KBM-7 (cell line): ENCODE measurements at places on chromosomes 13 and 19.

- DNase-seq, result no peak
These were observed 24.2 kb upstream of the COG6 start for GRCh38 chr13:39631307-39631706.

DNA sequence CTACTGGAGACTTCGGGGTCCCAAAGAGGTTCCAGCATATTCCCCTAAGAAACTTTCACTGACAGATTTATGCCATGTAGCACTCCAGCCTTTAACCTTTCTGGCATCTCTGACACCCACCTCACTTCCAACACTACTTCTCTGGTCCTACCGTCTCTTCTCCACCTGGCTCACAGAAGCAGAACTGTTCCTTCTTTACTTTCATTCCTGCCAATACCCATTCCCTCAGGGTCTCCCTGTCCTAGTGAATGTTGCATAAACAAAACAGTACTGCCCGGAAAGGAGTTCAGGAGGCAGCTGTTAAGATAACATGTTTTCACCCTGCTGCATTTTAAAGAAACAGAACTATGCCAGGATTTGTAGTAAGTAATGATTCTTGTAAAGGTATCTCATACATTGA, 136.0 kb upstream of the MIR17HG start:
- no peak for DNase-seq

DNA sequence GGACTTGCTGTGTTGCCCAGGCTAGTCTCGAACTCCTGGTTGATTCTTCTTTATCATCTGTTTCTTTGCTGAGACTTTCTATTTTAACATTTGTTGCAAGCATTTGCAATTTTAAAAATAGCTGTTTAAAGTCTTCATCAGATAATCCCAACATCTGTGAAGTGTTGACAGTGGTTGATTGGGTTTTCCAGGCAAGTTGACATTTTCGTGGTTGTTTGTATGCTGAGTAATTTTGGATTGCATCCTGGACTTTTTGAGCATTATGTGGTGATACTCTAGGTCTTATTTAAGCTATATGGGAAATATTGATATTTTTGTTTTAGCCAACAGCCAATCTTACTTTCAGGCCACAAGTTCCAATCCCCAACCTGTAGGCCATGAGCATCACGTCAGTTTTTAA, 25.1 kb downstream of the AP1M1 start:
- DNase-seq, result no peak

DNA sequence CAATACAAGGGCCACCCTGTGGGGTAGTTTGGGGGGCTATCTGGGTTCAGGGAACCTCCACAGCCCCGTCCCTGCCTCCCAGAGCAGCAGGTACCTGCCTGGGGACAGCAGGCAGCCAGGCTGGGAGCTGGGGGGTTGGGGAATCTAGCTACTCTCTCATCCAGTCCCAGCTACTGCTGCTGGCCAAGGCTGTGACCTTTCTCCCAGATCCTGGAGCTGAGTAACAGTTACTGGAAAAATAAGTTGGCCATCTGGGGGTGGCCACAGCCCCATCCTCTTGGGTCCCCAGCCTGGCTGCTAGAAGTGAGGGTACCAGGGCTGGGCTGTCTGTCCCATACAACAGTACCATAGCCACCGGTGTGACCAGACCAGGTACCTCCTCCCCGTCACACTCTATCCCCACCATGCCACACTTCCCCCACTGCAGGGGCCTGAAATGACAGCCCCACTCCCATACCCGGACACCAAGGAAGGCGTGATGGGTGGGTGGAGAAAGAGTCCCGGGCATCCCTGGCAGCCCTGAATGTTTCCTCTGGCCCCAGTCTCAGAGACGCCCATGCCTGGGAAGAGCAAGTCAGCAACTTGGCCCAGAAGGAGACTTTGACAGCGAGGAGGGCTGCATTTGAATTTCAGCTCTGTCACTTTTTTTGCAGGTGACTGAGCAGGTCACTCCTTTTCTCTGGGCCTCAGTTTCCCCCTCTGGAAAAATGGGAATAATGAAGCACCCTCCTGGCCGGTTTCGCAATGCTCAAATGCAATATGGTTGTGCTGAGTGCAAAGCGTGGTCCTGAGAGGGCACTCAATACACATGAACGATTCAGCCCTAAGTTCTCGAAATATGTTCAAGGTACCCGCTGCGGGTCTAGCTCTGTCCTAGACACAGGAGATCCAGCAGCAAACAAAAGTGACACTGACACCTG, 30.7 kb upstream of the NFIC start:
- DNase-seq, result no peak

DNA sequence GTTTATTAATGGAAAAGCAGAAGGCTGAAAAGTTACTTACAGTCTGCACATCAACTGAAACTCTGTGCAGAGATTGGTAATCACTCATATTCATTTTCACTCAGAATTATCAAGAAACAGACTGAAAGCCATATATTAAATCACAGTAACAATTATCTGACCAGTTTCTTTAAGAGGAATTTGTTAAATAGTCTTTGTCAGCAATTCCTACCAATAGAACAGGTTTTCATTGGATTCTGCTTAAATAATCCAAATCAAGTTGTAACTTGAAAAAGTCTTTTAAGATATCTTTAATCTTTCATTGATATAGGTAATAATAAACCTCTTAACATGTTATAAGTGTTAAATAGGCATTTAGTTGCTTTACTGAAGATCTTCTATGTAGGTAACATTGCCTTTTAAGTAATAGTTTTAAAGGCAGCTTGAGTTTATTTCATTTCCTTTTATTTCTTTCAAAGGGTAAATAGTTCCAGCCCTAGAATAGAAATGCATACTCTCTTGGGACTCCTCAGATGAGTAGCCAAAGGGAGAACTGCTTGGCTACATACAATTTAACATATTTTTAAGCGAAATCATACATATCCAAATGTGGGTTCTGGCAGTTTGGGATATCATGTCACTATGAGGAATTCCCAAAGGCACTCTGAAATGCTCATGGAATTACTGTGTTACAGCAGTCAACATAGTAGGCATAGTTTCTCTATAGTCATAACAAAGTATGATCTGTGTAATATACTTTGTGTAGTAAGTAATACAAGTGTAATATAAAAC, 326.0 kb upstream of the SPRY2 start:
- no peak for DNase-seq

GRCh38 chr13:74063533-74064100, 70.6 kb downstream of the KLF12 start:
- DNase-seq, result no peak

DNA sequence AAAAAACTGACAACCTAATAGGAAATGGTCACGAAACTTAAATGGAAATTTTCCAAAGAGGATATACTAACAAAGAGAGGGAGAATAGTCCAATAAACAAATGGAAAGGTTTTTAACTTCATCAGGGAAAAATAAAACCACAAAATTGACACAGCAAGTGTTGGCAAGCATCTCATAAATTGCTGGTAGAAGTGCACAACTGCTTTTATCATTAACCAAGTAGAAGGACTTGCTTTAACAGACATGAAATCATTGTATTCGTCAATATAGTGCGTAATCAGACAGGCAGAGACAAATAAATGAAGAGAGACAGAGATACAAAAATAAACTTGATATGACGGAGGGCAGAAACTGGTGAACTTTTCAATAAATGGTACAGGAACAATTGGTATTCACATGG, 7.4 kb downstream of the TGDS start:
- no peak for DNase-seq

DNA sequence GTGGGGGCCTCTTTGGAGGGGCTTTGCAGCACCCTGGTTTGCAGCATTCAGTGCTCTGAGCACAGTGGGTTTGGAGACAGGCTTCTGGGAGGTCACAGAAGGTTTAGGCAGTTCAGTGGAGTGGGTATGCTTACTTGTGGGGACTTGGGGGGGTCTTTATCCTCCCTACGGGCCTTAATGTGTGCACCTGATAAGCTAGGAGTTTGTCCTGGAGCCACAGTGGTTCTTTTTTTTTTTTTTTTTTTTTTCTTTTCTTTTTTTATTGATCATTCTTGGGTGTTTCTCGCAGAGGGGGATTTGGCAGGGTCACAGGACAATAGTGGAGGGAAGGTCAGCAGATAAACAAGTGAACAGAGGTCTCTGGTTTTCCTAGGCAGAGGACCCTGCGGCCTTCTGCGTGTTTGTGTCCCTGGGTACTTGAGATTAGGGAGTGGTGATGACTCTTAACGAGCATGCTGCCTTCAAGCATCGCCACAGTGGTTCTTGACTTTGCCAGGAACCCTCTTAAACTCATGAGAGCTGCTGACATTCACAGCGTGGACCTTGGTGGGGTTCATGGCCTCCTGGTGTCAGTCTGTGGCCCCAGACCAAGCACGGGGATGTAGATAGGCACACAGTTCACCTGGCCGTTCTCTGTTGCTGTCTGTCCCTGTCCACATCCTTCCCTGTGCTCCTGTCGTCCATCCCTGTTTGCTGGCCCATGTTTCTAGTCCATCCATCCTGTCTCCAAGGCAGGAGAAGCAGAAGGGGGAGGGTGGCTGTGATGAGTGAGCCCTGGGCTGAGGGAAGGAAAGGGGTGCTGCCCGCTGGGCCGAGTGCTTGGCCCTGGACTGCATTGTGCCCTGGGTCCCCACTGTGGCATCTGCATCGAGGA, 2.7 kb downstream of the EGLN2 start:
- no peak for DNase-seq

- no peak for DNase-seq
These were observed 1.5 kb upstream of the RAD23A start for GRCh38 chr19:12944104-12944674.

- DNase-seq, result peak; percentile 82
These were observed 730 bp downstream of the NRTN start for GRCh38 chr19:5805462-5806132.

DNA sequence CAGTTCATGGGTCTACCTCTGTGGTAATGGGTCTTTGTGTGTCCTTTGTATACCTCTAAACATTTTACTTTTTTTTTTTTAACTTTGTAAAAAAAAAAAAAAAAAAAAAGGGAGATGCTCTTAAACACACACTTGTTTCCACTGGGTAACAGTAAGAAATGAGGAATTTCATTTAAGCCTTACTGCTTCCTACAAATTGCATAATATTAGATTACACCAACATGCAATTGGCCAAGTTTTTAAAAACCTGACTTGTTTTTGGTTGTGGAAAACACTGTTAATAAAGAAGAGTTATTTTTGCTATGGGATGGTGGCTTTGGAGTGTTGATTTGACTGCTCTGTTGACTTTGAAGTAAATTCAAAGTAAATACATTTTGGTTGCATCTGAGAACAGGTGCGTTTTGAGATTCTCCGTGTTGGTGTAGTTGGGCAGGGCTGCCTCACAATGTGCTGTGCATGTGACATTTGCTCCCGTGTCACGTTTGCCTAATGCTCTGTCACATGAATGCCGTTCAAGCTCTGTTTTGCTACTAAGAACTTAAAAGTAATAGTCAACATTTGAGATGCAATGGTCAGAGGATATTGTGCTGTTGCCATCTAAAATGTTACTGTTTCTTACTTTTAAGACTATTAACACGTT, 202.4 kb downstream of the LMO7 start:
- no peak for DNase-seq

DNA sequence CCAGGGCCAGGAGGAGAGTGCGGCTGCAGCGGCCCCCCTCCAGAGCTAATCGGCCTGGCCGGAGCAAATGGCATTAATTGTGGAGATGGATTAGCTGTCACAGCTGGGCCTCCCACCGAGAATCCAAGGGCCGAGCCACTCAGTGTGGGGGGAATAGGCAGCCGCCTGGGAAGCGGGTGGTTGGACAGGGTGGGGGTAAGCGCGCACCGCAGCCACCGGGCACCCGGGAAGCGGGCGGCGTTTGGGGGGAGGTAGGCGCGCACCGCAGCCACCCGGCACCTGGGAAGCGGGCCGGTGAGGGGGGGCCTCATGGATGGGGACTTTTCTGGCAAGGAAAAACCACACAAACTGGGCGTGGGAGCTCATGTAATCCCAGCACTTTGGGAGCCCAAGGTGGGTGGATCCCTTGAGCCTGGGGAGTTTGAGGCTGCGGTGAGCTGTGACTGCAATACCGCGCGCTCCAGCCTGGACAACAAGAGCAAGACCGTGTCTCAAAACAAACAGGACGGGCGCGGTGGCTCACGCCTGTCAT, 9.7 kb downstream of the R3HDM4 start:
- no peak for DNase-seq

DNA sequence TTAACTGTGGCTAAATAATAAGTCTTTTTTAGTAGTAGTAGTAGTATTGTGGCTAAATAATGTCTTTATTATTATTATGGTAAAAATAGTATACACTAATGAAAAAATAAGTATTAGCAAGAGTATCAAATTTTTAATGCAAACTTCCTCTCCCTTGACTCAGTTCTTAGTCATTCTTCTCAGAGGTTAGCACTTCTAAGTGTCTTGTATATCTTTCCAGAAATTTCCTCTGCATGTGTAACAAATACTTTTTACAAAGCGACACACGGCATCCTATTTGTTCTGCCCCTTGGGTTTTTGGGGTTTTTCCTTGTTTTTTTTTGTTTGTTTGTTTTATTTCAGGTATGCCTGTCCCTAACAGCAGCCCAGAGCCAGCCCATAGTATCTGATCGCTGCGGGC, 20.9 kb downstream of the SIN3B start:
- no peak for DNase-seq
